ENCODE measurements at places on chromosomes 7 and 10. TPM values are rescaled to one million over a fixed set of nuclear protein-coding genes. Genes with fewer than 3 reads are reported as not detected.
A peak's percentile ranks its signal among the peaks of the same experiment; 100 is the strongest.

The SPDYE6 gene
- not detected for polyA plus RNA-seq

The TRPV5 gene
- polyA plus RNA-seq, result not detected

The MYO3A gene
- polyA plus RNA-seq, result 0.43 TPM

The LRIT1 gene
- not detected for polyA plus RNA-seq

The SAMD9 gene
- 6.2 TPM for polyA plus RNA-seq

GRCh38 chr7:23184709-23185359 lies 3.0 kb downstream of the NUP42 start:
- H3K36me3 ChIP-seq, result peaks cover 42% of the 10 kb centered on the region
- H3K4me1 ChIP-seq, result peaks cover 20% of the 10 kb centered on the region
- H3K4me3 ChIP-seq, result no peak overlapping the region

- H3K36me3 ChIP-seq, result no peaks in the 10 kb centered on the region
- H3K27me3 ChIP-seq, result no peaks in the 10 kb centered on the region
- no peak overlapping the region for H3K4me3 ChIP-seq
- no peak overlapping the region for H3K27ac ChIP-seq
- DNase-seq, result no peak
Measured at GRCh38 chr7:68246189-68246633, 1249.6 kb downstream of the TYW1 start.

GRCh38 chr10:78863140-78863905 lies 205.4 kb upstream of the ZMIZ1 start:
- no peak for DNase-seq
- H3K27ac ChIP-seq, result no peak overlapping the region
- no peaks in the 10 kb centered on the region for H3K36me3 ChIP-seq
- no peaks in the 10 kb centered on the region for H3K4me1 ChIP-seq
- no peaks in the 10 kb centered on the region for H3K27me3 ChIP-seq

DNA sequence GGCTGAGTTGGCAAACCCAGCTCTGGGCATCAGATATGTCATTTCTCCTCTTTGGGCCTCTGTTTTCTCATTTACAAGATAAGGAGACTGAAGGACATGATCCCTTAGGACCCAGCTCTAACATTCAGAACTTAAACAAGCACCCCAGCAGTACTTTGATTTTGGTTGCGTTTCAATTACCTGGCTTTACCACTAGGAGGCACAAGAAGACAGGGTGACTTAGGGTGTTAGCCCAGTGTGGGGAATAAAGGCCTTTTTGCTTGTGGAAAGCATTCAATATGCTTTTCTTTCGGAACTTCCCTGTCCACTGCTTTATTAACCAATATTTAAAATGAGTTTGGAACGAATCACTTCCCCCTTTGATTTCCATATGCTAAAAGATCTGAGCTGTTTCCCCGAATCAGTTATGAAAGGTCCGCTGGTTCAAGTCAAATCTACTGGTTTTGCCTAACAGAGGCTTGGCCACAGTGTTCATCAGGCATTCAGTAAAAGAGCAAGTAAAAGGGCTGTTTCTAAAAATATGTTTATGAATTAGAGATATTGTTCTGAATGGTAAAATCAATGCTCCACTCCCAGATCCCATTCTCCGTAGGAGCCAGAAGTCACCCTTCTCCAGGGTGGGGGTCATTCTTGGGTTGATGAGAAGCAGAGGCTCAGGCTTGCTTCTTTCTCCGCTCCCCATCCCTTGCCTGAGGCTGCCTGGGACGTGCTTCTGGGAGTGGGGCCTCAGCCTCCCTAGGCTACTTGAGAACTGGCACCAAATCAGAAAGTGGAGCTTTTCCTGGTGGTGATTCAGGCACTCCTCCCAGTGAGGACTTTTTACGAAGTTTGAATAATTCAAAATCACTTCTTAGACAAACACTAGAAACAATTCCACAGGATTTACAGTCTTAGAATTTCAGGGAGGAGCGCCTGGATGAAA lies 105.5 kb downstream of the MYOF start:
- H3K4me3 ChIP-seq, result no peak overlapping the region
- peaks cover 3% of the 10 kb centered on the region for H3K4me1 ChIP-seq
- peak; percentile 79 for DNase-seq
- H3K27me3 ChIP-seq, result peaks cover 2% of the 10 kb centered on the region

DNA sequence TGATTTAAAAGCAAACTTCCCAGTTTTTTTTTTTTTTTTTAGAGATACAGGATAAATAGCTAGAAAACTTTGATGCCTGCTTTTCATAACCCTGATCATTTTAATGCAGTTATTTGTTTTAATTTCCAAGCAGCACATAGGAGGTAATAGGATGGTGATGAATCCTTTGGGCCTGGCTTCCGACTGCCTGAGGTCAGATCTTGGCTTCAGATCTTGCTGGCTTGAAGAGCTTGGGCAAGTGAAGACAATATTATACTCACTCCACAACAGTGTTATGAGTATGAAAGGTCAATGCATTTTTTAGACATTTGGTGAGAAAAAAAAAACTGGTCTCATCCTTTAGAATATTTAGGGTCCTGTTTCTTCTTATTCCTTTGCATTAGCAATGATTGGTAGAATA lies 124.8 kb upstream of the PRKCQ start:
- H3K27ac ChIP-seq, result no peak overlapping the region
- no peaks in the 10 kb centered on the region for H3K27me3 ChIP-seq
- H3K4me1 ChIP-seq, result no peaks in the 10 kb centered on the region
- no peak overlapping the region for H3K4me3 ChIP-seq
- DNase-seq, result no peak
- H3K36me3 ChIP-seq, result no peaks in the 10 kb centered on the region

DNA sequence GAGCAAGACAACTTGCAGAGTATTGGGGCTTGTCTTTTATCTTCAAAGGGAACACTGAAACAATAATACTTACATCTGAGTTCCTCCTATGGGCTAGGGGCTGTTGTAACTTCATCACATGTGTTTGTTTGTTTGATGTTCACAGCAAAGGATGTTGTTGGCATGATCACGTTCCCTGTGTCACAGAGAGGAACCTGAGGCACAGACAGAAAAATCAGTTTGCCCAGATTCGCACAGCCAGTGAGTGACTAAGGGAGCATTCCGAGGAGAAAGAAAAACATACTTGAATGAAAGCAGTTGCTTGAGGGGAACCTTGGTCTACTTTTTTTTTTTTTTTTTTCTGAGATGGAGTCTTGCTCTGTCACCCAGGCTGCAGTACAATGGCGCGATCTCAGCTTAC lies 87.2 kb upstream of the PFKP start:
- H3K4me3 ChIP-seq, result no peak overlapping the region
- peak overlapping the region; percentile 59 for H3K27ac ChIP-seq
- H3K36me3 ChIP-seq, result no peaks in the 10 kb centered on the region
- H3K4me1 ChIP-seq, result peaks cover 58% of the 10 kb centered on the region
- H3K27me3 ChIP-seq, result no peaks in the 10 kb centered on the region

GRCh38 chr7:85237721-85238120 lies 50.9 kb upstream of the SEMA3D start:
- H3K36me3 ChIP-seq, result no peaks in the 10 kb centered on the region
- no peak overlapping the region for H3K4me3 ChIP-seq
- no peak overlapping the region for H3K27ac ChIP-seq
- DNase-seq, result no peak
- no peaks in the 10 kb centered on the region for H3K4me1 ChIP-seq
- H3K27me3 ChIP-seq, result no peaks in the 10 kb centered on the region

GRCh38 chr10:22436893-22437619 lies 91.8 kb downstream of the SPAG6 start:
- no peaks in the 10 kb centered on the region for H3K27me3 ChIP-seq
- peak overlapping the region; percentile 65 for H3K4me3 ChIP-seq
- H3K4me1 ChIP-seq, result peaks cover 24% of the 10 kb centered on the region
- peak overlapping the region; percentile 96 for H3K27ac ChIP-seq
- H3K36me3 ChIP-seq, result no peaks in the 10 kb centered on the region

- H3K4me3 ChIP-seq, result no peak overlapping the region
- no peaks in the 10 kb centered on the region for H3K27me3 ChIP-seq
- no peaks in the 10 kb centered on the region for H3K4me1 ChIP-seq
- DNase-seq, result no peak
Measured at GRCh38 chr7:106795877-106796231, 69.2 kb upstream of the PIK3CG start.

DNA sequence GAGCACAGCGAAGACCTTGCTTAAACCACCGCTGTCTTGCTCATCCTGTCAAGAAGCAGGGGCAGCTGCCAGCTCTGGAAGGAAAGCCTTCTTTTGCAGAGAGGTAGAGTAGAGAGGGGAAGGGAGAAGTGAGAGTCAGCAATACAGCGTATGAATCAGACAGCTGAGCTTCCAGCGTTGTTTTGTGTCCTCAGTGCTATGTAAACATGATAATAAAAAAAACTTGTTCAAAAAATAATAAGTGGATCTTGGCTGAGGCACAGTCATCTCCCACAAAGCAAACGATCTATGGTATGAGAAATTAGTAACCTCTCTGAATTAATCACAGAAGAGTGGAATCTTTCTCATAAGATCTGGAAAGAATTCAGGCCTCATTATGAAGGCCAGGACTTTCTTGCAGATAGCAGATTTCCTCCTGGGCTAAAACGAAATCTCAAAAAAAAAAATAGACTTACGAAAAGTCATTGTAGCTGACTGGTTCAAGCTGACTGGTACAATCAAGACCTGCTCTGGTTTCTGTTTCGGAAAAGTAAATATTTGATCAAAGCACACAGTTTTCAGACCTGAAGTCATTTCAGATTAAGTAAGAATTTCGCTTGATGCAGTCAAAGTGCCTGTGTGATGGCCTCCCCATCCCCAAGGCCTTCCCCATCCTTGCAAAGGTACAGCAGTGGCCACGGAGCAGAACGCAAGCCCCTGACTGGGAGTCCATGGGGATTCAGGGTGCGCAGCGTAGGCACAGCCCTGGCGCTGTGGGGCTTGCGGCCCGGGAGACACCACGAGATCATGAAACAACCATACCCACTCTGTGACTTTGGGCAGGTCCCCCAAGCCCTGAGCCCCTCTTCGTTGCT lies 29.4 kb downstream of the CHST15 start:
- DNase-seq, result peak; percentile 51
- H3K4me1 ChIP-seq, result peaks cover 55% of the 10 kb centered on the region
- no peak overlapping the region for H3K4me3 ChIP-seq

DNA sequence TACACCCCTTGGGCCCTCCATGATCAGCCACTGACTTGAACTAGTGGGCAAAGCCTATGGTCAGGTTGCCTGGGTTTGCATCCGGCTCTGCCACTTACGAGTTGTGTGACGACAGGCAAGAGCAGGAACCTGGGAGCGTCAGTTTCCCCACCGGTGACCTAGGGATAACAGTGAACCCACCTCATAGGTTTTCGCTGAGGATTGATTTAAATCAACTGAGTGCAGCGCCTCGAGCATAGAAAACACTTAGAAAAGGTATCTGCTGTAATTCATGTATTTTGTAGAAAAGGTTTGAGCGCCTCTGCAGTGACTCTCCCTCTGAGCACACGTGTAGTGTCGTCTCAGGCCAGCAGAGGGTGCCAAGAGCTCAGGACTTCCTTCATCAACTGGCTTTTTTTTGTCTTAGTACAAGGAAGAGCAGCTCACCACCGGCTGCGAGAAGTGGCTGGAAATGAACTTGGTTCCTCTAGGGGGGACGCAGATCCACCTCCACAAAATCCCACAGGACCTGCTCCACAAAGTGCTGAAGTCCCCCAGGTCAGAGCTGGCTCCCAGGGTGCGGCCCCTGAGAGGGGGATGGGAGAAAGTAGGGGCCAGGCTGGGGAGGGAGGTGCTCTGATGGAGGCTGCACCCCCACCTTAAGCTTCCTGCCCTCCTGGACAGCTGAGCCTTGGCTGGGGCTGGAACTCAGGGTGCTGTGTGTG lies 27.7 kb downstream of the BTBD16 start:
- DNase-seq, result peak; percentile 75
- H3K27me3 ChIP-seq, result no peaks in the 10 kb centered on the region
- no peak overlapping the region for H3K27ac ChIP-seq
- no peaks in the 10 kb centered on the region for H3K36me3 ChIP-seq

- no peak for DNase-seq
- H3K4me3 ChIP-seq, result no peak overlapping the region
- H3K4me1 ChIP-seq, result no peaks in the 10 kb centered on the region
- no peak overlapping the region for H3K27ac ChIP-seq
Measured at GRCh38 chr10:25465582-25466372, 291.0 kb downstream of the GPR158 start.

GRCh38 chr7:88969167-88969566 lies 173.6 kb upstream of the TEX47 start:
- no peak overlapping the region for H3K27ac ChIP-seq
- no peak for DNase-seq
- no peaks in the 10 kb centered on the region for H3K4me1 ChIP-seq
- H3K27me3 ChIP-seq, result no peaks in the 10 kb centered on the region
